ENCODE measurements at places on chromosomes 2 and 18.

DNA sequence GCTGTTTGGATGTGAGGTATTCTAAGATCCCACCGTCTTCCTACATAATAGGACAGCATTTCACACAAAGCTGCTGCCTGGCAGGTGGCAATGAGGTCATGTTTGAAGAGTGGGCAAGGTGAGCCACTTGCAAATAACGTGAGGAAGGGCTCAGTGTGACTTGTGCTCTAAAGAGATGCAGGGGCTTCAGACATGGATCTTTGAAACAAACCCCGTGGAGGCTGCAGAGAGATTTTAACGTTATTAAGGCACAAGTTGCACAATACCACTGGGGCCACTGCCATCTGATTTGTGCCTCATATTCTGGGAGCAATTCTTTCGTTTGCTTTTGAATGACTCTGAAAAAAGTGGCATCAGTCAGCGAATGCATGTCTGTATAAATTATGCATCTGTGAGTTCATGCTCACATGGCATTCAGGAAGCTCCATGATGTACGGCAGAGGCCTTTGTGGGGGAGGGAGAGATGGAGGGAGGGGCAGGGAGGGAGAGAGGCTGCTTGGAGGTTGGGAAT lies 362.0 kb downstream of the SOX11 start:
- DNase-seq, result no peak

DNA sequence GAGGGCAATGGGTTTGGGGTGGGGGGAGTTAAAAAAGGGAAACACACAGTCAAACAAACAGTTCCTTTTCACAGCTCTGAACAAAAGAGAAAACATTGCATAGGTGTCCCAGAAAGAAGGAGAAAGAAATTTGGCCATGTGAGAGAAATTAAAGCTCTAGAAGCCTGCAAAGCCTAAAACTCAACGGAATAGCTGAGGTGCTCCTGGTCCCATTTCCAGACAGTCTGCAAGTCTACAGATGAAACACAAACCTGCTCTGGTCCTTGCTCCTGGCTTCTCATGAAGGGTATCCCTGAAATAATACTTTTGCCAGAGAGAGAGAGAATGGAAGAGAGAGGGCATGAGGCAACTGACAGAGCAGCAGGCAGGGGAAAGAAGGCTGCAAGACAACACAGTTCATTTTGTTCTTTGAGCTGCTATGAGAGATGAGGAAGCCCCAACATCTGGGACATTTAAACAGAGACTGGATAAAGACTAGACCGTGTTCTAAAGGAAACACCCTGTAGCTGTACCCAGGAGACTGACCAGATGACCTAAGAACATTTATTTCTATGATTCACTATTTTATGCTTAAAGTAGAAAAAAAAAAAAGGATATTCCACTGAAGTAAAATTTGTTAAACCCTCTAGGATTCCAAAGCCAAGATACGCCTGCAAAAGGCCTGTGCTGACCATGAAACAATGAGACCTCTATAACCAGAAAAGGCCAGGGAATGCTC lies 57.3 kb upstream of the CYP26B1 start:
- DNase-seq, result no peak

DNA sequence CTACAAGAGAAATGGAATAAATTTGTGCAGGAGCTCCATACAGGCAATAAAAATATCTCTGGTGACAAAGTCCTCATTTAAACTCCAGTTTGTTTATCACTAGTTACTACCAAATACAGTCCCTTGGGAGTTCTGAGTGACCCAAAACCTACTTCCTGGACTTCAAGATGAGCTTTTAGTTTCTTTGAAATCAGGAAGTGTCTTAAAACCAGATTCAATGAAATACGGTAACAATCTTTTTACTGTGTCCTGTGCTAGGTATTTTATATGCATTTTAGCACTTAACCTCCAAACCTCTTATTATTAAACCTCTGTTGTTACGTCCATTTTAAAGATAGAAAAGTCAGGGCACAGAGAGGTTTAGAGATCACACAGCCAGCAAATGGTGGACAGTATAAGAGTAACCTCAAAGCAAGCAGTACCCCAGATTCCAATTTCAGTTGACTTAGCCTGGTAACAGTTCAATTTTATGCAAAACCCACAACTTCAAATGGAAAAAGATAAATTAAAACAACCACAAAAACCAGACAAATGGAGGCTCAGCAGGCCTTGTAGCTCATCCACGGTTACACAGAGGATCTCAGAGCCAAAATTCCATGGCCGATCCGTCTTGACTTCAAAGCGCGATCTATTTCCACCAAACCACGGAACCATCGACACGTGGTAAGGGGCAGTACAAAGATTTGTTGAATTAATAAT lies 1.3 kb upstream of the KCMF1 start:
- no peak for DNase-seq

DNA sequence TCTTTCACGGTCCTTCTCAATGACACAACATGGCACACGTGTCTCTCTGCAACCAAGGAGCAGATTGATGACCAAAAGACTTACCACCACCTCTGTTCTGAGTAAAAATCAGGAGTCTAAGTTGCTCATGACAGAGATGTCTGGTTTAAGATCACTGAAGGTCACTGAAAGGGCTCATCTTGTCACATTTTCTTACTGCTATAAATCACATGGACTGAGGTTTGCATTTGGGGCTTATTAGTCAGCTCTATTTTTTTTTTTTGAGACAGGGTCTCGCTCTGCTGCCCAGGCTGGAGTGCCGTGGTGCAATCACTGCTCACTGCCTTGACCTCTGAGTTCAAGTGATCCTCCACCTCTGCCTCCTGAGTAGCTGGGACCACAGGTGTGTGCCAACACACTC lies 19.4 kb downstream of the CFLAR start:
- no peak for DNase-seq

GRCh38 chr2:161102770-161103450 lies 57.3 kb upstream of the TANK start:
- DNase-seq, result peak; percentile 2

- no peak for DNase-seq
Observed at GRCh38 chr2:105888625-105889024, 143.9 kb downstream of the NCK2 start.

DNA sequence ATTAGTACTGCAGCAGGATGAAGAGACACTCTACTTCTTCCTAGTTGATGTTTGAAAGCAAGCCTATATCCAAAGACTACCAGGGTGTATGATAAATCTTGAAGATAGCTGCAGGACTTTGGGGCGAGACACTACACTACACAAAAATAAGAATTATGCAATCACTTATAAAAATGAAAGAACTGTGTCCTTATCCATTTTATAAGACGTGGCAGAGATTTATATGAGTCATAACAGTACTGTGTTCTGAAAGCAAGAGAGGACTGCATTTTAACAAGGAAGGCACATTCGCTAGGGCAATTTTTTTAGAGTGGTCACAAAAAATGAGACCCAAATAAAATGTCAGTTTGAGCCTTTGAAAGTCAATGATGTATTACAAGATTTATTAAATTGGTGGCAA lies 617.0 kb upstream of the LINC00305 start:
- DNase-seq, result no peak

- DNase-seq, result no peak
Observed at GRCh38 chr18:26434887-26435286, 113.5 kb downstream of the KCTD1 start.

DNA sequence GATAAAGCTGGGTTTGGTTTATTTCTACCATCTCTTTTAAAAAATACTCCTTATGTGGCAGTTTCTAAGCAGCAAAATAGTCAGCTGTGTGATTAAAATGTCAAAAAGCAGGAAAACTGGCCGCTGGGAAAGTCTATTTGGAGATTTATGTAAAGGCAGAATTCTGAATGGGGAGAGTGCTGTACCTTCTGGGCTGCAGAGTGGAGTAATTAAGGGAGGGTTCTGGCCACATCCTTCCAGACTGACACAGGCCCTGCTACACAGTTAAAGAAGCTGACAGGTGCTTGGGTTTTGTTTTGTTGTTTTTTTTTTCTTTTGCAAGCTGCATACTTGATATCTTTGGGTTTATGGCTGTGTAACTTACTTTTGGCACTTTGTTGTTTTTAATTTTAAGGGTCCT lies 157.2 kb downstream of the WDSUB1 start:
- DNase-seq, result no peak

- DNase-seq, result no peak
Observed at GRCh38 chr2:172226244-172227061, 123.8 kb upstream of the DLX2 start.

GRCh38 chr18:45026162-45026561 lies 345.5 kb downstream of the SETBP1 start:
- no peak for DNase-seq

GRCh38 chr2:138122891-138123290 lies 158.6 kb downstream of the HNMT start:
- DNase-seq, result no peak

GRCh38 chr18:25435149-25435782 lies 83.3 kb upstream of the ZNF521 start:
- DNase-seq, result no peak

GRCh38 chr2:206978746-206979145 lies 39.4 kb downstream of the CPO start:
- no peak for DNase-seq

DNA sequence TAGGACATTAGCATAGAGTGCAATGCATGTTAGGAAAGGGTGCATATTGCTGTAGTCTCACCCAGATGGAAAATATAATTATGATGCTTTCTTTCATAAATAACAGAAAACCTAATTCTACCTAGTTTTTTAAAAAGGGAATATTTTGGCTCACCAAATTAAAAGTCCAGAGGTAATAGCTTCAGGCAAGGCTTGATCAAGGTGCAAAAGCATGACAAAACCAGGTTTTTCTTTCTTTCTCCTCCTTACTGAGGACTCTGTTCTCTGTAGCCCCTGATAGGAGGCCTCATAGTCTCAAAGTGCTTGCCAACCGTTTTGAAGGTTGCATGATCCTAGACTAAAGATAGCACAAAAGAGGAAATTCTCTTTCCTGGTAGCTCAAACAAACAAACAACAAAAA lies 349.9 kb downstream of the CTNNA2 start:
- no peak for DNase-seq

DNA sequence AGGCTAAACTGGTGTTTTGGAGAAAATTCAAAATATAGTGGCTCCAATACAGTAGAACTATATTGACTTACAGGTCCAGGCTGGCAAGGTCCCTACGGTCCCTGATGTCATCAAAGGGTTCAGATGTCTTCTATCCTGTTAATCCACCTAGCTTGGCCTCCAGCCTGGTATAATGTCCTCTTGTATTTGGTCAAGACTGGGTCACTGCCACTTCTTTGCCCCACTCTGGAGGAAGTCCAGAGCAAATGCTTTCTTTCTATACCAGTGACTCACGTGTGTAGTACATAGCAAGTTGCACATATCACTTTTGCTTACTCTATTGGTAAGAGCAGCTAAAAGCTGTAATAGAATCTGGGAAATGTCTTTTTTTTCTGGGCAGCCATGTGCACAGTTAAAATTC lies 80.8 kb downstream of the LCLAT1 start:
- no peak for DNase-seq

- DNase-seq, result no peak
Observed at GRCh38 chr2:113104054-113104611, 23.3 kb upstream of the IL1RN start.

DNA sequence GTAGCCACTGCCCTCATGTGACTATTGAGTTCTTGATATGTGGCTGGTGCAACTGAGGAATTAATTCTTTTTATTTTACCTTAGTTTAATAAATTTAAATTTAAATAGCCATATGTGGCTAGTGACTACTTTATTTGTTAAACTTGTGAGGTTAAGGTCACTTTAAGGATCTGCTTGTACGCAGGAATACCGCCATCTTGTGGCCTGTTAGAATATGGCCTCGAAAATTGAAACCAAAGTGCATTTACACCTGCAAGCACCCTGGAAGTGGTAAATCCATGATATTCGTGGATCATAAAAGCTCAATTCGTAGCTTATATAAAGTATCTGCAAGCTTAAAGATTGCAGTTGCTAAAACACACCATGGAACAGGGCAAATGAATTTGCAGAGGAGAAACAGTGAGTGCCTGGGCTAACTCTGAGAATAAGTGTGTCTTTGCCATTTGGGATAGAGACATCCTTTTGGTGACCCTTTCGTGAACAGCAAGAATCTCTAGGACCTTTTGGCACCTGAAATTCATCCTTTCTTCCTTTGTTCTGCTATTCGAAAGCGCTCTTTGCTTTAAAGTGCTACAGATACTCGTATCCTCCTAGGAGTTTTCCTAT lies 59.9 kb upstream of the REG3A start:
- peak; percentile 3 for DNase-seq

DNA sequence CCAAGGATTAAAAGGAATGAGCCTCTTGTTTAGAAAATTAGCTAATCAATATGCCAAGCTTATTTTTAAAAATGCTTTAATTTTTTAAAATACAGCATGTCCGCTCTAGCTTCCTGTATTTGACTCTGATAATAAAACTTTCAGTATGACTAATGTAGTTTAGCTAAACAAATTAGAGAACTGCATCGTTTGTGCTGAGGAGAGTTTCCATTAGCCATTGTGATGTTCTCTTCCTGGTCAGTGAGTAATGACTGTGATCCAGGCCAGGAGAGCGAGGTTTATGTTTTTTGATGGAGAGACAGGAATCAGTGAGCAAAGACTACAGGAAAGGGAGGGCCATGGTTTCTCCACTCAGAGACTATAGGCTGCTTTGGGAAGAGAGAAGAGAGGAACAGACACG lies 237.2 kb upstream of the ETAA1 start:
- DNase-seq, result no peak

- no peak for DNase-seq
Observed at GRCh38 chr2:123514613-123515207, 510.4 kb upstream of the CNTNAP5 start.

DNA sequence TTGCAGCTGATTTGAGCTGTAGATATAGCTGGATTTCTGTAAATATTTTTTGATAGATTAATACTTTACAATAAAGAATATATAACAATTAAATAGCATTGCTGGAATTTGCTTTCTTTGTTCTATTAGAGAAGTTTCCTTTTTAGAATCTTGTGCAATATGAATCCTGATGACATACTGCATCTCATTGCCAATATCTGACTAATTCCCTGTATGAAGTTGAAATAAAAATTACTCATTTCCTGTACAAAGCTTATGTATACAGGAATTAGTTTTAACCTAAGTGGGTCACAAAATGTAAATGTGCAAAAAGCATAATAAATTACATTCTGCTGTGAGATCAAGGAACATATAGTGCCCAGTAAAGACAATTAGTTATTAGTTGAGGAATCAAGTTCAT lies 72.8 kb upstream of the TMEFF2 start:
- DNase-seq, result peak; percentile 50

DNA sequence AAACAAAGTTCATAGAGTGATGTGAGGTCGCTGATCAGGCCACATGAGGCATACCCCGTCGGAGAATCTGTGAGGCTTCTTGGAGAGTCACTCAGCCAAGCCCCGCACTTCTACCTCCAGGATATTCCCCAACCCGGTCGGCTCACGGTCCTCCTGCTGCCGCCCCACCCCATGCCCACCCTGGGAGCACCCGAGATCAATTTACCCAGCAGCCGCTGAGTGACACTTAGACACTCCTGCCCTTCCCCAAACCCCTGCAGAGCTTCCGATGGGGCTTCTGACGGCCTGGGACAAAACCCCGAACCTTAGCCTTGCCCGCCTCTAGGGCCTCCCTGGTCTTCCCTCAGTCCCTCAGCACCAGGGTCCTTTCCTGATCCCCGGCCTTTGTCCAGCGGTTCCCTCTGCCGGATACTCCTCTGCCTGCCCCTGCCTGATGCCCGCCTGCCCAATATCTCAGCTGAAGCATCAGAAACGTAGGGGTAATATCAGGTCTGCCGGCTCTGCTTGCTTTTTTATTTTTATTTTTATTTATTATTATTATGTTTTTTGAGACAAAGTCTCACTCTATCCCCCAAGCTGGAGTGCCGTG lies 18.9 kb upstream of the OTOS start:
- DNase-seq, result no peak
